H1 (cell line): ENCODE measurements at places on chromosomes 7 and 10.

- no peak for DNase-seq
Observed at GRCh38 chr7:27917774-27918314, 177.9 kb downstream of the TAX1BP1 start.

- no peak for DNase-seq
Observed at GRCh38 chr7:90384433-90384832, 18.8 kb upstream of the CLDN12 start.

GRCh38 chr7:7681191-7681935, 37.0 kb downstream of the RPA3 start:
- no peak for DNase-seq

DNA sequence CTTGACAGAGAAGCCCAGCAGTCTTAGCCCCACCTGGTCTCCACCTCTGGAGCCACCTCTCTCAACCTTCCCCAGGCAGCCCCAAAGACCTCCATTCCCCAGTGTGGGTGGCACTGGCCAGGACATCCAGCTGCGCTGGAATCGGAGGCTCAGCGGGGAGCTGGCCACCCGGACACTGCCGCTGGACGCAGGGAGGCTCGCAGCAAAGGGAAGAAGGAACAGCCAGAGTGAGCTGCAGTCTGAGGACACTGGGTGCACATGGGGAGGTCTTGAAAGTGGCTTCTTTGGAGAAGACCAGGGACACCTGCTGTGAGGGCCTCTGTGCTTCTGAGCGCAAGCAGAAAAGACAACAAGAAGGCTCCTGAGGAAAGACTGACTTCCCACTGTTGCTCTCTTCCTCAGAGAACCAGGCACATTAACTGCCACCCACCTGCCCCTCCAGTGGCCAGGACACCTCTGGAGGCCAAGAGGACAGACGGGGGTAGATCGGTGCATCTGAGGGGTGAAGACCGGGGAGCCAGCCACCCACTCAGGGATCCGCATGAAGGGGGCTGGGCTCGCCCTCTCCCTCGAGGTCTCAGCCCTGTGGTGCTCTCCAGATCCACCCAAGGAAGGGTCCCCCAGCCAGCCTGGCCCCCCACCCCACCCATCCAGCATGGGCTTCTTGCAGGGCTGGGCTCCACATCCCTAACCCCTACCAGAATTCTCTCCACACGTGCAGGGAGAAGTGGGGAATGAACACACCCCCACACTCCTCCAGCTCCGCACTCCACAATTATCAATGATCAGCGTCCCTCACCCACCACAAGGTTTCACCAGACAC, 1.8 kb downstream of the CAMK2B start:
- DNase-seq: no peak

GRCh38 chr10:80122746-80123145, 9.8 kb upstream of the PLAC9 start:
- no peak for DNase-seq

- DNase-seq: no peak
Observed at GRCh38 chr7:45687721-45688120, 113.6 kb downstream of the ADCY1 start.

GRCh38 chr7:128841921-128842673, 11.9 kb downstream of the FLNC start:
- DNase-seq: peak; percentile 88

GRCh38 chr7:41870461-41871138, 167.7 kb upstream of the INHBA start:
- DNase-seq: no peak

DNA sequence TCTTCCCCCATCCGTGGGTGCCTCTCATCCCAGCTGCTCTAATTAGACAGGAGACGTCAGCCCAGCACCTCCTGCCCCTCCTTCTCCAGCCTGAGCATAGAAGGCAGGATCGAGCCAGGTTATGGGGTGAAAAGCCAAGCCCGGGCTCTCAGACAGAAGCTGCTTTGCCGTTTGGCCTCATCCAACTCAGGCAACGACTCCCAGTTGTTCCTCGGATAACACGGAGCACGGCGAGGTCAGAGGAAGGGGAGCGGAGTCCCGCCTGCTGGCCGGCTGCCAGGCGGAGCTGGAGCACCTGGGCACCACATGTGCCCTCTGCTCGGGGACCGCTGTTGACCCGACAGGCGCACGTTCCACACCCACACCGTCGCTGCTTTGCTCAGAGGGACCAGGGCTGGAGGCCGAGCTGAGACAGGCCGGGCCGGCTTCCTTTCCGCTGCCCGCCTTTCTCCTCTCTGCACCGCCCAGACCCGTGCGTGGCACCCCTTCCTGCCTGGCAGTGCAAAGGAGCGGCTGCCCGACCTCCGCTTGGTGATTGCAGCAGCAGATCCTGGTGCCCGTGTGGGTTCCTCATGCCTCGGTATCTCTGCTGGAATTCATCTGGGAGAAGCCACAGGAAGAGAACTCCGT, 21.6 kb upstream of the UNCX start:
- DNase-seq: no peak

DNA sequence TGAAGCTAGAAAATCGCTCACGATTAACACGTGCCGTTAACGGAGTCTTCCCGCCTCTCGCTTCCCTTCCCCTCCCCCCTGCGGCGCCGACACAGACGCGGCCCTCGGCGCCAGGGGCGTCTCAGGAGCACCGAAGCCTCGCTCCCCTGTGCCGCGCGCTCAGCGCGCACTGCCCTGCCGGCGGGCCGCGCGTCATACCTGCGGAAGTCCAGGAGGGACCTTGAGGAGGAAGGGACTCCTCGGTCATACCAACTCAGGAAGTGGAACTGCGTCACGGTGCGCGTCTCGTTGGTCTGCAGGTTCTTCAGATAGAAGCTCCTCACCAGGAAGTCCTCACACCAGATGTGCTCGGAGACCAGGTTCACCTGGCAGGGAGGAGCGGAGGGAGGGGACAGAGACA, 239.6 kb downstream of the DNAJB6 start:
- no peak for DNase-seq

DNA sequence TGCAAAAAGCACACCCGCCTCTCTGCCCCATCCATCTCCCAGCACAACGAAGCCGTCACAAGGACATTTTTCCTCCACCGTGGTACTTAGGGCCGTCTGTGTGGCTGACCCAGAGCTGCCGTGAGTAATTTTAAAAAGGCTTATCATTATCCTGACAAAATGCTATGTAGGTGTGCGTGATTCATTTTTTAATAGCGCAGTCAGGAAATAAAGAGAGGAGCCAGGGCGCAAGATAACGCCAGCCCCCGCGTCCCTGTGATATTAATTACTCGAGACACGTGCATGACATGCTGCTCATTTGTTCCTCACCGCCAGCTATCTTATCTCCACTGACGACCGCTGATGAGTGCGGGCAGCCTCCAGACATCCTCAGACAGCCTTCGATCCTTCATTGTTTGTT, 332.7 kb upstream of the PFKP start:
- DNase-seq: no peak

DNA sequence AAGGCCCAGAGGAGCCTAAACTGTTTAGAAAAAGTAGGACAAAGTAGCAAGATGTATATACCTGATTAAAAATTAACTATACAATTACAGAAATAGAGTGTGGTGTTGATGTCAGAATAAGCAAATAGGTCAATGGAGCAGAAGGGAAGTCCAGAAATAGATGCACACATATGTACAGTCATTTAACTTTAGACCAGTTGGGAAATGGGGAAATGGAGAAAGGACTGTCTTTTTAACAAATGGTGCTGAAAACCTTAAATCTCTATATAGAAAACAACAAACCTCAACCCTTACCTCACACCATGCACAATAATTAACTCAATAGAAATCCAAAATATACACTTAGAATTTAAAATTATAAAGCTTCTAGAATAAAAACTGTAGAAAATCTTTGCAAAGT, 72.2 kb downstream of the CH25H start:
- DNase-seq: no peak

GRCh38 chr10:117927332-117927731, 119.4 kb downstream of the RAB11FIP2 start:
- no peak for DNase-seq

DNA sequence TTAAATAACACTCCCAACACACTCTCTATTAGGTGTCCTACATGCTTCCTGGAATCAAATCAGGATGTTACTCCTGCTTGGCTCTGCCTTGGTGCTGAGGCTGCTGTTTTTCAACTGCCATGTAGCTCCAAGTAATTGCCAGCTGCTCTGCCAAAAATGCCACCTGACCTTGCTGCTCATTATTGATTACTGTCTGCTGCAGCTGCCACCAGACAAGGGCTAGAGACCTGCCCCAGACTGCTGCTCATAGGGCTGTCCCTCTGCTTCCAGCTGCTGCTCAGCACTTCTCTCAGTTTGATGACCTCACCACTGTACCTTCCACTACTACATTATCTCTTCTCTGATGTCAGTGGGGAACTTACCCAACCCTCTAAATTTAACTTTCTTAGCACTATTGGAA, 102.5 kb downstream of the PCLO start:
- DNase-seq: no peak

DNA sequence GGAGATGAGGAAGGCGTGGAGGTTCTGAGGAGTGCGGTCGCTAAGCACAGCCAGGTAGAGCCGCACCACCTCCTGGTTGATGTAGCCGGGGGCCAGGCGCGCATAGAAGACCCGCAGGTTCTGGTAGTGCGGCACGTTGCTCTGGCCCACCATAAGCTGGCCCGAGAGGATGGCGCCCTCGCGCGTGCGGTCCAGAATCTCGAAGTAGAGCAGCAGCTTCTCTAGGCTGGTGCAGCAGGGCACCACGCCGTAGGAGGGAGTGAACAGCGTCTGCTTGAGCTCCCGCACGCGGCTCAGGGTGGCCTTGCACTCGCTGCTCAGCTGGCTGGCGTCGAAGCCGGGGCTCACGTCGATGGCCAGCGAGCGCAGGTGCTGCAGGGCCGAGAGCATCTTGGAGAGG, 77.8 kb upstream of the TNRC18 start:
- DNase-seq: no peak

DNA sequence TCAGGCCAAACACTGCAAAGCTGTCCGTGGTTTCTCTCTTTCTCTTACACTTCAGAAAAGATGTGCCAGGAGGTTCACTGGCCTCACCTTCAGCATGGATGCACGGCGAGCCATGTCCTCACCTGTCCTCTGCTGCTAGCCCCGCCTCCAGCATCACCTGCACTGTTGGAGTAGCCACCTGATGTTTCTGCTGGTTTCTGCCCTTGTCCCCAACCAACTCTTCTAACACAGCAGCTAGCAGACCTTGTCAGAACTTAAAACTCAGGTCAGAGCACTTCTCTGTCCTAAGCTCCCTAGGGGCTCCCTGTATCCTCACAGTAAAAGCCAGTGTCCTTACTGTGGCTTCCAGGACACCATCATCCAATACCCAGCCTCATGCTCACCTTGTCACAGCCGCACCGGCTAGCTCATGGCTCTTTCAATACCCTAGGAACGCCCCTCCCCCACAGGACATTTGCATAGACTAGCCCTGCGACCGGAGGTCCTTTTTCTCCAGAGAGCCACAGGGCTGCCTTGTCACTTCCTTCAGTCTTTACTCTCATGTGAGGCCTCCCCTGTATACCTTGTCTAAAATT, 15.2 kb downstream of the PALD1 start:
- peak; percentile 81 for DNase-seq

- DNase-seq: no peak
Observed at GRCh38 chr10:51527522-51528219, 171.7 kb downstream of the CSTF2T start.
